Vagina (tissue), 2 donors: ENCODE measurements at places on chromosomes 4 and X. TPM values are rescaled to one million over a fixed set of nuclear protein-coding genes. Genes with fewer than 3 reads are reported as not detected.

- no peak for DNase-seq
Measured at GRCh38 chr4:177728361-177729152, 286.3 kb upstream of the AGA start.

DNA sequence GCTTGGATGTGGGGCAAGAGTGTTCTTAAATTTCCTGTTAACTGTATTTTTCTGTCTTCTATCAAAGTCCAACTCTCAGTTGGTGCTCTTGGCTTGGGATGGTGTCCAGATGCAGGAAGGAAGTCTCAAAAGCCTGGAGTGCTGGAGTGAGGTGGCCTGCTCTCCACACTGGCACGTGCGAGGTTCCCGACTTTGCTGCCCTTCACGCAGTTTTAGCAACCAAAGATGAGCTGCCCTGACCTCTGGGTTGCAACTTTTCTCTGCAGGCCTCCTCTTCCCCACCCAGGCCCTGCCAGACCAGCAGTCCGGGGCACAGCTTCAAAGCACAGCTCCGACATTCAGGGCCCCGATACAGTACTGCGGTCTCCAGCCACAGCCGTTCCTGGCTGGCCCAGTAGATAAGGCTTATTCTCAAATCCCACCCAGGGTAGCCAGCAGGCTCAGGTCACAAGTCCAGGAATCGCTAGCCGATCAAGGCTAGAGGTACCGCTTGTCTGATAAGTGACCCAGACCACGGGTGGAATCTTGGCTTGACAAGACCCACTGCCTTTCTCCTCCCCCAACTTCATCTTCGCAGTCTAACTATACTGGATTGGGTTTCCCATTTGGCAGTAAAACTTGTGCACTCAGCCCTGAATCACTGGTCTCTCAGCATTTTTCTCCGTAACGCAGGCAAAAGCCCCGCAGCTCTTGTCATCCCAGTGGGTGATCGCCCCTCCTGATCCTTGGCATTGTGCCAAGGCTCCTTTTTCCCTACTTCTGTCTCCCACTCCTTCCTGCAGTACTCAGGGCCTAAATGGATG, 21.8 kb upstream of the JADE1 start:
- no peak for DNase-seq

DNA sequence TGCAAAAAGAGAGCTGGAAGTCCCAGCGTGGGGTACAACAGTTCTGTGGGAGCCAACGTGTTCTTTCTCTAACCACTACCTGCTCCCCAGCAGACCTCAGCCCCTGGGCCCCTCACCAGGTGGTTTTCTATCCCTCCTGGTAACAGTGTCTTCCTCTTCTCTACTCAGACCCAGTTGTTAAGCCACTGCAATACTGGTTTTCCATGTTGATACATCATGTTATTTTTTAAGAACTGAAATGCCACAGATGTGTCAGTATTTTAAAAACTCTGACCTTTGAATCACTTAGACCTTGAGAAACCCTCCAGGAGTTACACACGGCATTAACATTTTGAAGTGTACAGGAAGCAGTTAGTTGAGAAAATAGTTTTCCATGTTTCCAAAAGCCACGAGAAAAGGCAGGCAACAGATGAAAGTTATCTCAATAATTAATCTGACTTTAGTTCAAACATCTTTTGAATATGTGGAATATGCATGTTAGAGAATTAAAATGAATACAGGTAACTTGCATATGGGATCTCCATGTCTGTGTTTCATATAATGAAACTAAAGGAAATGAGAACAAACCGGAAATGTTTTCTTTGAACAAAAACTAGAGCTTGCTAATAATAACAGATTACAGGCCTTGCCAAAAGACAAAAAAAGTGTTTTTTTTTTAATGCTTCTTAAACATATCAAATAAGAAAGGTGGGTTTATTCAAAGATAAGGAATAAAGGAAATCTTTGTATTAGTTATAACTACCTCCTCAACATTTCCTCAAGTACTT, 108.8 kb downstream of the ZNF827 start:
- no peak for DNase-seq

DNA sequence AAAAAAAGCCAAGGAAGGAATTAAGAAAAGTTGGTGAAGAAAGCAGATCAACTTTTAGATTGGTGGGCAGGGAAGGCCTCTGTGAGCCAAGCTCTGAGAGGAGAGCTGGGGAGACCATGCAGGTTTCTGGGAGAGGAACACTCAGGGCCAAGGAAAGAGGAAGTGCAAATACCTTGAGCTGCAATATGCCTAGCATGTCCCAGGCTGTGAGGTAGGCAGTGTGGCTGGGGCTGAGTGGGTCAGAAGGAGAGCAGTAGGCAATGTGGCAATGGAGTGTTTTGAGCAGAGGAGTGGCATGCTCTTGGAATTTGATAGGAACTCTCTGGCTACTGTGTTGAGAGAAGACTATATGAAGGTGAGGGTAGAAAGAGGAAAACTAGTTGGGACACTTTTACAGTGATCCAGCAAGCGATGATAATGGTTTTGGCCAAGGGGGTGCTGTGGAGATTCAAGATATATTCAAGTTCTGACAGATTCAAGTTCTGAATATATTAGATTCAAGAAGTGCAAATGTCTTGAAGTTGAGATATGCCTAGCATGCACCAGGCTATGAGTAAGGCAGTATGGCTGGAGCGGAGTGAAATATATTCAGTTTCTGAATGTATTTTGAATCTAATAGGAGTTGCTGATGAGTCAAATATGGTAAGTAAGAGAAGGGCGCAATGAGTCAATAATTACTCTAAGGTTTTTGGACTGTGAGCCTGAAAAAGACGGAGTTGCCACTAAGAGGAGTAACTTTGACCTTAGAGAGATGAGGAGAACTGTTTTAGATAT, 172.5 kb downstream of the CAMK2D start:
- DNase-seq = no peak

DNA sequence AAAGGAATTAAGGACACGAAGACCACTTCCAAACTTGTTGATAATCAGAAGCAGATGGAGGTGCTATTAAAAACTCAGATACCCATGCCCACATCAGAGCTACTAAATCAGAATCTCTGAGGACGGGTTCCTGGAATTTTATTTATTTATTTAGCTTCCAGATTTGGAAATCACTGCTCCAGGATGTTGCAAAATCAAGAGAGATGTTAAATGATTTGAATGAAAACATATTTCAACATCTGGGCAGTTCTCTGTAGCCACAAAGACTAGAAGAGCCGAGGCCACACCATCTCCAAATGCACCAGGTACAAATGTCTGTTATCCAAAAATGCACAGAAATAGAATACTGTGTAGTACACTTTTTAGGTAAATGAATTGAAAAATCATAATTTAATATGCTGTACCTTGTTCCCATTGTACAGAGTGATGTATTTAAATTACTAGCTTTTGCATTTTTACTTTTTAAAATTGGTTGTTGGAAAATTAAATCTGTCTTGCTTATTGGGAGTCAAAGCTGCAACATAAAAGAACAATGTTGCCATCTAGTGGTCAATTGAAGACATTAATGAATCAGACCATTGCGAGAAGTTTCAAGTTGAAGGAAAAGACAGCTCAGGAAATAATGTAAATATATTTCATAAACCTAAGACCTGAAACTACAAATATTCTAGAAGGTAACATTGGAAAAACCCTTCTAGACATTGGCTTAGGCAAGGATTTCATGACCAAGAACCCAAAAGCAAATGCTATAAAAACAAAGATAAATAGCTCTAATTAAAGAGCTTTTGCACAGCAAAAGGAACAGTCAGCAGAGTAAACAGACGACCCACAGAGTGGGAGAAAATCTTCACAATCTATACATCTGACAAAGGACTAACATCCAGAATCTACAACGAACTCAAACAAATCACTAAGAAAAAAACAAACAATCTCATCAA, 151.3 kb upstream of the TTC29 start:
- DNase-seq = no peak

GRCh38 chr4:141635736-141636081, 674 bp upstream of the IL15 start:
- DNase-seq = no peak

DNA sequence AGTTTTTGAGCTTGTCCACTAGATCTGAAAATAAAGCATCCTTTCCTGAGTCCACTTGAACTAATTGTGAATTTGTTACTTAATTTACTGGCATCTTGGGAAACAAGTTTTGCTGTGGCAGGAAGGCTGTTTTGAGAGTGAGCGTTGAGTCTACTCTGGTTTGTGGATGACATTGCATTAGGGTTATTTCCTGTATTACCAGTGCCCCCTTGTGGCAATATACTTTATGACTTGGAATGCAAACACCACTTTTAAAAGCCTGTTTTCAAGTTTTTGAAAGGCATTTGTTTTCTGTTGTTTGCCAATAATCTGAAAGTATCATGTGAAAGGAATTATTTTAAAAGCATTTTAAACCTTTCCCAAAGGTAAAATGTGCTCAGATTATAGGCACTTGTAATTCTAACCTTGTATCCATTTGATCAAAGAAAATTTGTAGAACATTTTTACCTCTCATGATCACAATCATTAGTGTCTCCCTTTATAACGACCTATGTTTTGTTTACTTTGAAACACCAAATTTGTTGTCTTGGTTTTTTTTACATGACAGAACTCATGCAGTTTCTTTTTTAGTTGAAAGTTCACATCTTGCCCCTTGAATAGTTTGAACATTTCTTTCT, 18.0 kb upstream of the CYP2U1 start:
- no peak for DNase-seq

GRCh38 chr4:189087971-189088370, 852.7 kb upstream of the FRG1 start:
- DNase-seq = no peak

PLS3 gene
- 382 TPM for total RNA-seq
